T-cell (primary cell): ENCODE measurements at places on chromosomes 12 and 14.

DNA sequence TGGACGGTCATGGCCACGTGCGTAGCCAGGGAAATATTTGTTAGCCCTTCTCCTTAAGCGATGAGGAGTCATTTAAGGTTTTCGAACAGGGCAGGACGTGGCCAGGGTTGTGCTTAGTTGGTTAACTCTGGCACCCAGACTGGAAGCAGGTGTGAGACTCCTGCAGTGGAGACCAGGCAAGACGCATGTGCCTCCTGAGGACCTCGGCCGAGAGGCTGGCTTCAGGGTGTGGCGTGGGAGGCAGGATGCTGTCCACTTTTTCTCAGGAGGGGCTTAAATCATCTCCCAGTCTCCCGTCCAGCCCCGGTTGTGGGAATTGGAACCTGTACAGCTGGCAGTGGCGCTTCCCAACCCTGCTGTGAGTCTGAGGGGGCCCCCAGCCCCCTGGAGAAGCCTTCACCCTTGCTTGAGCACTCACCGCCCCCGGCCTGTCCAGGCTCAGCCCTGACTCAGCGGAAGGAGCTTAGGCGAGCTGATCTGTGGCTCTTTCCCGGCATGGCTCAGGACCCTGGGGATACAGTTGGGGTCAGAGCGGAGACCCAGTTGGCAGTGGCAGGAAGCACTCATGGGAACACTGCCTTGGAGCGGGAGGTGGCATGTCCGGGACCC, 46.3 kb upstream of the TSPAN9 start:
- no peak for DNase-seq

DNA sequence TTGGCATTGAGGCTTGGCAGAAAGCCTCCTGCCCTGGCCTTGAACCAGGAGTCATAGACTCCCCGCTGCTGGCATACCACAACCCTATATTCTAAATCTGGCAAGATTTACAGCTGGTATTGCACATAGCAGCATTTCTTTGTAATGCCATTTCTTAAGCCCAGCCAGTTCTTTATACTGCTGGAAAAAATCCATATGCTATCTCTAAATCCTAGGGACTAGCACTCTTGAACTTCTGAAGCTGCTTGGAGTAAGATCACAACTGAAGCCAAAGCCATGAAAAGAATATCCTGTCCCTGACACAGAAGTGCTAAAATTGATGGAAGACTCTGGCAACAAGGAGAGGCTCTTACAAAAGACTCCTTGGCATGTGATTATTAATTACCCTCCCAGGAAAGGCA, 89.3 kb downstream of the KCNC2 start:
- DNase-seq, result no peak

GRCh38 chr14:50656776-50657175, 11.3 kb downstream of the SAV1 start:
- no peak for DNase-seq

DNA sequence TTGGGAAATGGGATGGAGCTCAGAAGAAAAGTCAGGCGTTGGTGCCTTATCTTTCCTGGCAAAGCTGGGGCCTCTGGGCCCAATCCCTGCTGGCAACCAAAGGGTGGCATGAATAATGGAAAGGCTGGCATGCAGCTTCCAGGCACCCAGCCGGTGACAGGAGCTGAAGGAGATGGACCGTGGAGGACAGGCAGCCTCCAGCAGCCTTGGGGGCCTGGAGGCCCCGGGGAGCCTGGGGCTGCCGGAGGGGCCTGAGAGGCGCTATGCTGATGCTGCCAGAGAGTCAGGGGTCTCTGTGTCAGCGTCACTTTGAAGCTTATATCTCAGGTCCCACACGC, 38.2 kb upstream of the EML1 start:
- DNase-seq, result no peak

- DNase-seq, result no peak
Measured at GRCh38 chr12:26740991-26741390, 92.0 kb downstream of the ITPR2 start.

DNA sequence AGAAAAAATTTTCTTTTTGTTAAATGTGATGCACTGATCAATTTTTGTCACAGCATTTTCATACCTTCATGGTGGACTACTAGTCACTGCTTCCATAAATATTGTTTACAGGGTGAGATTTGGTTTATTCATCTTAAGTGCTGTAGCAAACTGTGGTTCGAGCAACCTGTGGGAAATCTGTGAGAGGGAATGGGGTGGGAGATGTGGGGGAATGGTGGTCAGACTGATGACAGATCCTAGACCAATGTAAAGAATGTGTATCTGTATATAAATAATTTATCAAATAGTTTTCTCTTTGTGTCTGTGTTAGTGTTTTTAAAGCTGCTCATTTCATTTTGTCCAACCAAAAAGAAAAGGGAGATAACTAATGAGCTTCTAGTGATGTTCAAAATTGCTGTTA, 26.7 kb downstream of the CSRP2 start:
- no peak for DNase-seq

DNA sequence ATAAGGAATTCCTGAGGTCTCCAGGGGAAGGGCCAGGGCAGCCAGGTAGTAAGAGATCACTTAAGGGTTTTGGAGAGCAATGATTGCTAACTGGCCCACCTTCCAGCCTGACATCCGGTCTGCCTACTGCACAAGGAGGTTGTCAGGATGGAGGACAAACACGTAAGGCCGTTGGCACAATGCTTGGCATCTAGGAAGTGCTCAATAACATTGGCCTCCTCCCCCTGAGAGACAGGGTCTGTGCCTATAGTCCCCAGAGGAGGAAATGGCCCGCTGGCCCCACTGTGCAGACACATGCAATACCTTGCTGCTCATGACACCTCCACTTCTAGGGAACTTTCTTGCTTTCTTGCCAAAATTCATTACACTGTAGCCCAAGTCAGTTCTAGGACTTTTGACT, 73.2 kb downstream of the NTF3 start:
- no peak for DNase-seq

DNA sequence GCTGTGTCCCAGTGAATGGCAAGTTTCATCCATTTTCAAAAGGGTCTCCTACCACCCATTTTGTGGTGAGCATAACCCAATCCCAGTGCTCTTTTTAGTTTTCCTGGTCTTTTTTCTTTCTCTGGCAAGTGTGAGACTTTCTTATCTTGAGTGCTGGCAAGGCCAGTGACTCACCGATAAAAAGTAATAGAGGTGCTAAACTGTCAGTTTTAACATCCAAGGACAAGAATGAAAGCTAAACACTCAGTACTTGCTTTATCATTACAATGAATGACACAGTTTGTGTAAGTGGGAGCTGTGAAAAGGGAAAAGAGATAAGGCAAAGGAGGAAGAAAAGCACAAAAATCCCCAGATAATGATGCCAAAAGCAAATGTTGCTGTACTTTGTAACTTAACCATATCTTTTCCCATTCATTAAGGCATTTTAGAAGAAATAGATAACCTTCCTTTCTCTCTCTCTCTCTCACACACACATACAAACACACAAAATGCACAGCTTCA, 4.9 kb upstream of the LRIG3 start:
- no peak for DNase-seq

GRCh38 chr12:117037289-117038022, 61.8 kb downstream of the TESC start:
- no peak for DNase-seq

- no peak for DNase-seq
Measured at GRCh38 chr12:65586796-65587195, 237.5 kb upstream of the HMGA2 start.

GRCh38 chr12:39112064-39112463, 206.7 kb upstream of the CPNE8 start:
- DNase-seq, result no peak

GRCh38 chr14:101948666-101949216, 15.6 kb upstream of the DYNC1H1 start:
- no peak for DNase-seq

- DNase-seq, result no peak
Measured at GRCh38 chr14:61319706-61320105, 1.7 kb upstream of the PRKCH start.

DNA sequence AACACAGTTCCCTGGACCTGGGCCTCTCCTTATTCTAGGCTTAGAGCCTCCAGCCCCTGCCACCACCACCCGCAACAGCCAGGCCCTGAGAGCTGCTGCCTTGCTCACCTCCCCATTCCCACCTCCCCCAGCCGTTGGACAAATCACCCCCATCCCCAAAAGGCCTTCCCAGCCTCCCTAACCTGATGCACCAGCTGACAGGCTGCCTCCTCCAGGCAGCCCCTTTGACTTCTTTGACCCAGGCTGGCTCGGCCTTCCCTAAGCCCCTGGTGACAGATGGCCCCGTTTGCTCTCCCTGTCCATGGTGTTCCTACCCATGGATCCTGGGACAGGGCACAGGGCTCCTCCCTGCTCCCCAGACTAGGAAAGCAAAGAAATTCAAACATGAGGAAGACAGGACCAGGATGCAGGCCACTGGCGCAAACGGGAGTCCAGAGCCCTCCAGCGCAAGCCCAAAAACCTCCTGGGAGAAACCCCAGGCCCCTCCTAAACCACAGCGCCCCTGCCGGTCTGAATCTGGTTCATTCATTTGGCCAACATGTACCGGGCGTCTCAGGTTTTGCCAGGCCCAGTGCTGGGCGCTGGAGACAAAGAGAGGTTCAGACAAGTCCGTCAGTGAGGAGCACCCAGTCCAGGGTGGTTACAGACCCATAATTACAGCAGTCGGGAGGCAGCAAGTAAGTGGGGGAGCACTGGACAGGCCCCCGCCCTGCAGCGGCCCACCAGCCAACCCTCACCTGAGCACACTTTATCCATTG, 2.4 kb downstream of the AKT1 start:
- DNase-seq, result no peak

GRCh38 chr14:102819747-102820330, 42.6 kb downstream of the TRAF3 start:
- DNase-seq, result no peak

DNA sequence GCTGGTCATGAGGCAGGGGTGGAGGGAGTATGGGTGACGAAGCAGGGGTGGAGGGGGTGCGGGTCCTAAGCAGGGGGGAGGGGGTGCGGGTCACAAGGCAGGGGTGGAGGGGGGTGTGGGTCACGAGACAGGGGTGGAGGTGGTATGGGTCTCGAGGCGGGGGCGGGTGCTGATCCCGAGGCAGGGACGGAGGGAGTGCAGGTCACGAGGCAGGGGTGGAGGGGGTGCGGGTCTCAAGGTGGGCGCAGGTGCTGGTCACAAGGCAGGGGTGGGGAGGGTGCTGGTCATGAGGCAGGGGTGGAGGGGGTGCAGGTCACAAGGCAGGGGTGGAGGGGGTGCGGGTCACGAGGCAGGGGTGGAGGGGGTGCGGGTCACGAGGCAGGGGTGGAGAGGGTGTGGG, 56.5 kb downstream of the ITPK1 start:
- DNase-seq, result no peak

DNA sequence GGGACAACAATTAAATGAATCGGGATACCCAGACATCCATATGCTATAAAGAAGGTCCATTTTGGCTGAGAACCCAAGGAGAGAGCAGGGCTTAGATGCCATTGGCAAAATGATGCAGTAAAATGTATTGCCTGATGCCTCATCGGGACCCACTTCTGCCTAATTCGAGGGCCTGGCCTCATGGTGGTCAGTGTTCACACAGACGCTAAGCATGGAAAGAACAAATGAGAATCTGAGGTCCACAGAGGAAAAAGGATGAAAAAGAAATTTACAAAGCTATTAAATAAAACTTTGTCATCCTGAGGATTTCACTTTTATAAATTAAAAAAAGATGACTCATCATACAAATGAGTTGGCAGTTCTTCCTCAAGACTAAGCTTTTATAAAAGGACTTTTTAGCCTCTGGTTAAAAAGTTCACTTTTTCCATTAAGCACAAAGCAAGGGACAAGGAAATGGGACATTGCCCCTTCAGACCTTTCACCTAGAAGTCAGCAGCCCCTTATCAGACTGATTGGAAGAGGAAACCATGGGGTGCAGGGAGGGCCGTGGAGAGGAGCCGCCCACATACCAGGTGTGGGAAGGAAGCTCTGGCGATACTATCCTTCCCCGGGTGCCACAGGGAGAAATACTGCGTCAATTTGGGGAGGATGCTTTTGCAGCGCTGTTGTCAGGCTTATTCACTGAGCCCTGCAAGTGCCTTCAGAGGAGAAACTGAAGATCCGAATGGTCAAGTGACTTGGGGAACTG, 176.0 kb downstream of the EGLN3 start:
- DNase-seq, result no peak

DNA sequence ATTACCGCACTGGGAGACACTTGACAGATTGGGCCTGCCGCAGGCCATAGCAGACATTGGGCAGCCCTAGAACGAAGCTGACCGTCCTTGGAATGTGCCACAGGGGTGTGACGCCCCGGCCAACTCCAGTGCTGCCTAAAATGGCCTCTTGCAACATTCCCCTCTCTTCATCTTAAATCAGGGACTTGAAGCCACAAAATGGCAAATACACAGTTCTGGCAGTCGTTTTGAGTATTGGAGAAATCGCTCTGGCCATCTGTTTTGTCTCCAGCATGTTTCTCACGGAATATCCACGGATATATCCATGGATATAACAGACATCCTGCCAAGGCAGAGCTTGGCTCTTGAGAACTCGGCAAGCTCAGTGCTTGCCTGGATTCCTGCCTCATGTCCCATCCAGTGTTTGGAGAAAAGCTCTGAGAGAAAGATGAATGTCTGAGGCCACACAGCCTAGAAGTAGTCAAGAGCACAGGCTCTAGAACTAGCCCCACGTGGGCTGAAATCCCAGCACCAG, 158.4 kb downstream of the CHST11 start:
- DNase-seq, result no peak

- DNase-seq, result no peak
Measured at GRCh38 chr12:1022032-1022970, 31.3 kb downstream of the ERC1 start.

GRCh38 chr14:103721334-103722120, 5.9 kb downstream of the ZFYVE21 start:
- DNase-seq, result no peak

- DNase-seq, result no peak
Measured at GRCh38 chr14:33686856-33687255, 264.0 kb downstream of the EGLN3 start.

GRCh38 chr12:107402041-107403022, 283.3 kb upstream of the PWP1 start:
- DNase-seq, result peak; percentile 54

DNA sequence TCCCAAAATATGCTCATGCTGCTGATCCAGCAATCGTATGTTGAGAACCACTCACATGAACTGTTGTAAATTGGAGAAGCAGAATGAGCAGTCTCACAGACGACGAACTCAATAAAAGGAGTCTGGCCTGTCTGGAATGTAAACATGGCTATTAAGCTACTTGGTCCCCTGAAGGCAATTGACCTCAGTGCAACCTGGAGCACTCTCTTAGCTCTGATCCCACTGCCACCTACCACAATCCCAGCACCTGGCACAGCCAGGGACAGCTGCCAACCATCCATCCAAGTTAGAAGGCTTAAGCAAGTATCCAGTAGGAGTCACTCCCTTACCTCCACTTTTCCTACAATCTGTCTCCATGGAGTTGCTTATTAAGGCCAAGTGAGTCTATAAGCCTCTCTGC, 406.9 kb upstream of the CLEC14A start:
- DNase-seq, result no peak

GRCh38 chr14:51333901-51334521, 94.0 kb downstream of the TMX1 start:
- no peak for DNase-seq

DNA sequence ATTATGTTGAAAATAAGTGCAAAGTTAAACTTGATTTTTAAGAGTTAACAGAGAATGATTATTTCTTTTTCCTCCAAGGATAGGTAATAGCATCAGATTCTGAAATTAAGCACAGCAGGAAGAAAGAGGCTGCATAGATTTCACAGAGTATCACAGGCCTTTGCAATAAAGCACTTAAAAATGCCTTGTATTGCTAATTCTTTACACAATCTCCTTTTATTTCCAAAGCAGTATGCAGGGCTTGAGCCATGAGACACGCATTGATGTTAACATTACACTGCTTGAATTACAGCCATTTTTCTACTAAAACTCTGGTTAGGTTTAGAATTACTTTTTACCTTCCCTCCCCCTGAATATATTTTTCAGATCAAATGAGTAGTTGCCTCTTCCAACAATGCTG, 398.3 kb downstream of the BCAT1 start:
- DNase-seq, result no peak
